ENCODE measurements at places on chromosomes 5 and 9.

GRCh38 chr5:126645132-126645531 lies 44.4 kb downstream of the PHAX start:
- no peak for DNase-seq

GRCh38 chr9:92562461-92562967 lies 26.7 kb upstream of the ECM2 start:
- no peak for DNase-seq

- DNase-seq = no peak
These were observed 11.1 kb downstream of the OLFM1 start for GRCh38 chr9:135098400-135099105.

DNA sequence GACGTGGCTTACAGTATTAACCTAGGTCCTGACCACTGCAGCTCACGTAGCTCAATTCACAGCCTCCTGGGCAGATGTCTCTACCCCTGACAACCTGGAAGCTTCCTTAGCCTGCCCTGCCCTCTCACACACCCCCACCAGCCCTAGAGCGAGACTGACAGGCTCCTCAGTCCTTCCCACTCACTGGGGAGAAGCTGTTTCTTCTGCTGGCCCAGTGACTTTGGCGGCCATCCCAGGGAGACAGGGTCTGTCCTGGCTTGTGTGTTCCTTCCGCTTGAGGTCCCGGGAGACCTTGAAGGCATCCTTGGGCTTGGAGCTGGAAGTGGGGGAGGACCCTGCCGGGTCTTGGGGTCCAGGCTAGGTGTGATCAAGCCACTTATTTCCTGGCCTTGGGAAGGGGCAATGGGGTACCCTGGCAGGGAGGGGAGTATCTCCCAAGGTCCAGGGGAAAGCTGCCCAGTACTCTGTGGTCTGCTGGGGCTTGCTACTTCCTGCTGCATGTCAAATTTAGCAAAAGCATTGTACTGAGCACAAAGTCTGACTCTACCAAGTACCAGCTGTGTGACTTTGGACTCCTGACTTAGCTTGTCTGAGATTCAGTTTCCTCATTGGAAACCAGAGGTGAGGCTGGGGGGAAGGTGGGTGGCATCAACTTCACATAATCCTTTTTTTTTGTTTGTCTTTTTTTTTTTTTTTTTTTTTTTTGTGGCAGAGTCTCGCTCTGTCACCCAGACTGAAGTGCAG lies 1.9 kb downstream of the MIGA2 start:
- DNase-seq = no peak
